ENCODE measurements at places on chromosomes 11 and 22.

DNA sequence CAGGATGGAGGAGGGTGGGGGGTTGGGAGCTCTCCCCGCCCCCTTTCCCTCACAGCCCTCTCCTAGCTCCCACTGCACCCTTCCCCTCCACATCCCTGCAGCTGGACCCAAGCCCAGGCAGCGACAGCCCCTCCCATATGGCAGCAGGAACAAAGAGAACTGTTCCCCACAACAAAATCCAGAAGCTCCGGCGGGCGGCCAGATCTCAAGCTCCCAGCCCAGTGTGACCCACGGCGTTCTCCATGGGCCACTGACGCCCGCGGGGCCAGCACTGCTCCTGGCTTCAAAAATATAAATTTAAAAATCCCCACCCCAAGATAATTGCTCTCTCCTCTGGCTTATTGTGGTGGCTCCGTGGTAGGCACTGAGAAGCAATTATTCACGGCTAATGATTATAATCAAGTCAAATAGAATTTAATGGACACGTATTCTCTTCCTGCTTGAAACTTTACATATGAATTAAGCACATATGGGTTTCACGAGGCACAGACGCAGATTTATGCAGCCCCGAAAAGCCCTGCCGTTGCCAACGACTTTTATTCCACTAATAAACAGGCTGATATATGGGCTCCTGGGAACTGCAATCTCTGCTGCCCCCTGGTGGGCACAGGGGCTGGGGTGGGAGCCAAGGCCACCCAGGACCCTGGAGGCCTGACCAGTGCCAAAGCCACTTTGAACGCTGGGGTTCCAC is 17.5 kb downstream of the MACROD1 start:
- peaks cover 16% of the 10 kb centered on the region for H3K27me3 ChIP-seq
- H3K27ac ChIP-seq, result no peak overlapping the region
- peak; percentile 56 for DNase-seq
- H3K36me3 ChIP-seq, result no peaks in the 10 kb centered on the region
- H3K4me3 ChIP-seq, result no peak overlapping the region
- no peaks in the 10 kb centered on the region for H3K4me1 ChIP-seq

GRCh38 chr11:61476371-61476770 is 32.2 kb upstream of the LRRC10B start:
- no peaks in the 10 kb centered on the region for H3K27me3 ChIP-seq
- H3K4me3 ChIP-seq, result no peak overlapping the region
- no peak overlapping the region for H3K27ac ChIP-seq
- peaks cover 4% of the 10 kb centered on the region for H3K4me1 ChIP-seq
- H3K36me3 ChIP-seq, result no peaks in the 10 kb centered on the region
- DNase-seq, result no peak

DNA sequence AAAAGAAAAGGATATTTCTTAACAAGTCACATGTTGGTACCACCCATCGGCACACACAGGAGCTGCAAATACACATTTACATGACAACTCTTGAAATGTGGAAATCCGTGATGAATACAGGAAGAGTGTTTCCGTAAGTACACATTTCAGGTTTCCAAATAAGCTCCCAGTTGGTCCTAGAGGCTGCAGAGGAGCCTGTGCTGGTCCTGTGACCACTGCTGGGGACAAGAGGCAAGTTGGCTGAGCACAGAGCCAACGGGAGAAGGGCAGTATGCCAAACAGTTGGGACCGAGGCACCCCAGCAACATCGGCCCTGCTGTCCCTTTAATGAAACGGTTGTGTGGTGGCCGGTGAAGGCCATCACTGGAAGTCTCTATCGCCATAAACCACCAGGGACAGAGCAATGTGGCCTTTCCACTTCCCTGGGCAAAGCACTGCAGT is 38.5 kb upstream of the ARFGAP3 start:
- H3K27me3 ChIP-seq, result no peaks in the 10 kb centered on the region
- no peaks in the 10 kb centered on the region for H3K4me1 ChIP-seq
- no peak for DNase-seq
- H3K27ac ChIP-seq, result 0 out of 2 replicates have a peak overlapping the region, but pooled peaks have one; percentile 0

- no peak overlapping the region for H3K4me3 ChIP-seq
- H3K36me3 ChIP-seq, result peaks cover 14% of the 10 kb centered on the region
- no peaks in the 10 kb centered on the region for H3K27me3 ChIP-seq
- no peak for DNase-seq
These were observed 79.8 kb downstream of the BCR start for GRCh38 chr22:23259916-23260644.

- no peak overlapping the region for H3K27ac ChIP-seq
- no peaks in the 10 kb centered on the region for H3K36me3 ChIP-seq
- DNase-seq, result no peak
- H3K4me1 ChIP-seq, result no peaks in the 10 kb centered on the region
These were observed 6.4 kb downstream of the CABP2 start for GRCh38 chr11:67516806-67517205.

GRCh38 chr11:87300640-87301380 is 263.1 kb downstream of the TMEM135 start:
- no peak overlapping the region for H3K27ac ChIP-seq
- H3K4me3 ChIP-seq, result no peak overlapping the region
- no peaks in the 10 kb centered on the region for H3K27me3 ChIP-seq

GRCh38 chr11:123063826-123064657 is 2.1 kb upstream of the HSPA8 start:
- H3K4me3 ChIP-seq, result peak overlapping the region; percentile 89
- H3K27me3 ChIP-seq, result no peaks in the 10 kb centered on the region
- DNase-seq, result no peak
- peaks cover 5% of the 10 kb centered on the region for H3K4me1 ChIP-seq
- H3K27ac ChIP-seq, result peak overlapping the region; percentile 99

DNA sequence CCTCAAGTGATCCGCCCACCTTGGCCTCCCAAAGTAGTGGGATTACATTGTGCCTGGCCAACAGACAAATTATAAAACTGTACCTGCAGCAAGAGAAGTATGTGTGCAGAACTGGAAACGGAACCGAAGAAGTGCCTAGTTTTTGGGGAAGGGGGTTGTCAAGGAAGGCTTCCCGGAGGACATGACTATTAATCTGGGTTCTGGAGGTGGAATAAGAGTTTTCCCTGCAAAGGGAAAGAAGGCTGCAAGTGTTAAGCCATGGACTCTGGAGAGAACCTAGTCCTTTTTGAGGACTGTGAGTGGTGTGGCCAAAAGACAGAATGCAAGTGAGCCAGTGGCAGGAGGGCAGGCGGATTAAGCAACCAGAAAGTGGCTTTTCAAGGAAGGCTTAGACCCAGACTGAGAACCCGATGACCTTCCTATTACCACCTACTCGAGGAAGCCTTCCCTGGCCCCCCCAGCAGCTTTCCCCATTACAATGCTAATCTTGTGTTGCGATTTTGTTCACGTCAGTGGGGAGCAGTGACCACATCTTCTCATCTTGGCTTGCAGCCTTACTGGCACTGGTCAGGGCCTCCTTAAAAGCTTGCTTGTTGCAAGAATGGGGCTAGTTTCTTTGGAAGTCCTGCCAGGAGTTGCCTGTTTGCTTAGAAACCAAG is 5.7 kb upstream of the SEPTIN3 start:
- H3K4me1 ChIP-seq, result no peaks in the 10 kb centered on the region
- H3K4me3 ChIP-seq, result no peak overlapping the region
- no peaks in the 10 kb centered on the region for H3K27me3 ChIP-seq

All from H1 (cell line).